ENCODE measurements at places on chromosomes 4 and X. TPM values are rescaled to one million over a fixed set of nuclear protein-coding genes. Genes with fewer than 3 reads are reported as not detected.

Gene CA5B
- polyA plus RNA-seq: 10.4 TPM

Gene TMEM33
- 17.2 TPM for polyA plus RNA-seq

Gene TECRL
- polyA plus RNA-seq: 570 TPM

Gene NKX3-2
- polyA plus RNA-seq: not detected

Gene DDX53
- not detected for polyA plus RNA-seq

Gene RELL1
- polyA plus RNA-seq: 4.4 TPM

Gene EGF
- polyA plus RNA-seq: 3.0 TPM

Gene BMX
- 0.13 TPM for polyA plus RNA-seq

Gene NEXMIF
- 0.57 TPM for polyA plus RNA-seq

Measured in cardiac muscle cell (in vitro differentiated cells and primary cell).